ENCODE measurements at places on chromosomes 7 and 10.
A peak's percentile ranks its signal among the peaks of the same experiment; 100 is the strongest.

- DNase-seq: no peak
These were observed 34.5 kb upstream of the FRMD4A start for GRCh38 chr10:14365266-14365665.

GRCh38 chr7:148727501-148728278, 29.0 kb downstream of the CUL1 start:
- DNase-seq: no peak

DNA sequence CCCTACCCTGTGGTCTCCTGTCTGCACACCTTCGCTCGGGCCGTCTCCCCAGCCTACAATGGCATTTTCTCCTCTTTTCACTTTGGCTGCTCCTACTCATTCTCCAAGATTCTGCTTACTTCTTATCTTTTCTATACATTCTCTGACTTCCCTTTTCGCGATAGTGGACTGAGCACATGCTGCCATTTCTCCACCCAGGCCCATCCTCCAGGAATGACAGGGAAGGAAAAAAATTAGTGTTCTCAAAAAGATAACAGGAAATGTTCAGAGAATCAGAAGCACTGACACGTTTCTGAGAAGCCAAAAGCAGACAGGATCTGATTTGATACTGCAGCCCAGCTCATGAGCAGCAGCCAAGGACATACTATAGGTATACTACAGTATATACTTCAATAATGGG, 6.4 kb upstream of the ANXA11 start:
- no peak for DNase-seq

DNA sequence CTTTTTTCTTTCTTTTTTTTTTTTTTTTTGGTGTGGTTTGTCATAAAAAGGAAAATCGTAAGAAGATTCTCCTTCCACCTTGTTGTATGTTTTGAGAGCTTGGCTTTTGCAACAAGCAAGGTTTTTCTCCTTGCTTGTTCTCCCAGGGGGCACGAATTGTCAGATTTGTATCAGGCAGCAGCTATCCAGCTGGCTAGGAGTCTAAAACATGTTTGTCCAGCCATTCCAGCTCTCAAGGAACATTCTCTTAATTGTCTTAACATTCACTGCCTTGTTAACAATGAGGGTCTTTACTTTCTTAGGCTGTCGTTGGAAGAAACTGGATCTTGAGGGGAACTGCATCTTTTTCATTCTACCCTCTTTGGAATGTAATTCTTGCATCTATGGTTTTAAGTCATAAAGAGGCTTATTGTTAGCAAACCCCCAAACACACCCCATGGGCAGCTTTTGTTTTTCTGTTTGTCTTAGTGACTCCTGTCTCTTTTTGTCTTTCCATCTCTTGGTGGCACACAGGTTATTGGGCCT, 14.6 kb downstream of the SHTN1 start:
- DNase-seq: no peak

- no peak for DNase-seq
These were observed 17.2 kb downstream of the EBF3 start for GRCh38 chr10:129946859-129947258.

DNA sequence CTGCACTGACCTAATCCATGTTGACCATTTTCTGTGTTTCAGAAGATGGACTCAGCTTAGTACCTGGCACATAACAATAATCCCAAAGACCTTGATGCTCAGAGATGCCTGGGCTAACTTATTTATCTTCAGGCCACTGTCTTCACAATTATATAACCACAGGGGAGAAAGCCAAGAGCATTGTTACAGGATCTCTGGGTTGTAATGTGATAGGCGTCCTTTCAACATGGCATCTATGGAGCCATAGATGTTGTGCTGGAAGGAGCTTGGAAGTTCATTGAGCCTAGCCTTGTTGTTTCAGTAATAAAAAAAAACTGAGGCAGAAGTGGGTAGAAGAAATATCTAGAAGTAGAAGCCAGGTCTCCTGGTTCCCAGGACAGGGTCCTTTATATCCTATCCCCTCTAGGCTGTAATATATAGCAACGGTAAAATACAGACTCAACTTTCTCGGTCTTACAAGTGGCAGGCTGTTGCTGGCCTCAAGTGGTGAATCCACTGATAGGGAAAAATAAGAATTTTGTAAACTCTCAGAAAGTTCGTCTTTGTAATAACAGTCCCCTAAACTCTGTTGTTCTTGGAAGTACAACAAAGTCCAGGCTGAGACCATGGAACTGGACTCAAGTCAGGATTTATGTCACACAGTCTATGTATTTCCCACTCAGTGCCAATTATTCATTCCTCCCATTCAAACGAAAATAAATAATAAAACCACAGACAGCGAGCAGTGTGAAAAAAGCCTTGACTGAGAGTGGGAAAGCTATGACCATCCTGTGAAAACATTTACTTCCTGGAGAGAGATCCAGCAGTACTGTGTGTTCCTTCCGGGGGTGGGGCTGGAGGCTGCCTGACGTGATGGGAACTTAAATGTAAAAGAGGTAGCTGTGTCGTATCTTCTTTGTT, 277.6 kb downstream of the REEP3 start:
- no peak for DNase-seq

- DNase-seq: no peak
These were observed 16.0 kb downstream of the RNF32 start for GRCh38 chr7:156656598-156656997.

- DNase-seq: peak; percentile 13
These were observed 185.0 kb downstream of the TCERG1L start for GRCh38 chr10:131126321-131127137.

- no peak for DNase-seq
These were observed 34.4 kb upstream of the AGR3 start for GRCh38 chr7:16916105-16916639.

GRCh38 chr10:96257944-96258343, 13.4 kb downstream of the BLNK start:
- no peak for DNase-seq

- peak; percentile 71 for DNase-seq
These were observed 202.6 kb upstream of the FOXK1 start for GRCh38 chr7:4479367-4480039.

GRCh38 chr10:49275896-49276295, 23.1 kb upstream of the C10orf71 start:
- no peak for DNase-seq

GRCh38 chr7:101880282-101881054, 63.0 kb downstream of the CUX1 start:
- no peak for DNase-seq

- no peak for DNase-seq
These were observed 133.8 kb downstream of the C10orf90 start for GRCh38 chr10:126536656-126537055.

DNA sequence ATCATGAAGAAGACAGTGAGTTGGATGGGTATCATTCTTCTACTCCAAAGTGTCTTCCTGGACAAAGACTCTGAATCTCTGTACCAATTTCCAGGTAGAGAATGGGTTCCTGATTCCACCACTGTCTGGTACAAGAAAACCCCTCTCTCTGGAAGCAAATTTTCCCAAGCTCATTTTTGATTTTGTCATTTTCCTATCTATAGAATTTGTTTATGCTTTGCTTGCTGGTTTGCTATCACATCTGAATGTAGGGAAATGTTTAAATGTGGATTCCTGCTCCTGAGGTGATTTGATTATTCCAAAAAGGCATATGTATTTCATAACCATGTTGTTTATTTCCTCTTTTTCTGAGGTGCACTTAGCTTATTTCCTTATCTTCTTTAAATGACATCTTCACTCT, at the start of gene TAS2R16:
TAS2R16 (minus strand) TSS at position 101 of the 400 bp plus-strand sequence; CDS start at position 35, 66 bp downstream.
- DNase-seq: no peak

DNA sequence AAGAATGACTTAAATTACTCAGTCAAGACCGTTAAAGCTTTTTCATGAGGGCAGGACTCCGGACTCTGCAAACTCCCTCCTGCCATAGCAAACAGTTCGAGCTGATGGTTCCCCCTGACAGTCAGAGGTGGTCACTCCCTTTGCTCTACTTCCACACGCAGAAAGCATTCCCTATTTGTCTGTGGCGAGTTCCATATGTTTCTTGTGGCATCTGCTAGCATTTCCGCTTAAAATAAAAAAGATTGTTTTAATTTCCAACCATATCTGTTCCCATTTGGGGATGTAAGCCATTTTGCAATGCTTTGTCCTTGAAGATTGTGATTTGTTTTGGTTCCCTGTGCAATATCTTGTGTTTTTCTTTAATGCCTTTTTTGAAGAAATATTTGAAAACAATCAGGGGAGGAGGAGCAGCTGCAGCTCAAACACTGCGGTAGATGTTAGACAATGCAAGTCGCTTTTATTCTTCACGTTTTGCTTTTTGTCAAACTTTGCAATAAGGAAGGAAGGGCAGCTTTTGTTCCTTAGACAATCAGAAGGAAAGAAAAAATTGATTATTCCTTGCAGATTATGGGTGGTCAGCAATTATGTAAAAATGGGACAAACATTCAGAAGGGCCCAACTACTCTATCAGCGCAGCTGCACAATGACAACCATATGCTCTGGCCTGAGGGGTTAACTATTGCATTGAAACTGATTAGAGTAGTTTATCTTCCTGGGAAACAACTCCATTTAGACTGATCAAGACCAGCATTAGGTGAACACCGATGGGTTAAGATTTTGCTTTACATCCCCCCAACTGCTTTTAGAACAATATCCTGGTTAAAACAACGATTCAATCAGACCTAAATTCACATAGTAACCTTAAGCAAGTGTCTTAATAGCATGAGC, 425.8 kb upstream of the NRP1 start:
- no peak for DNase-seq

DNA sequence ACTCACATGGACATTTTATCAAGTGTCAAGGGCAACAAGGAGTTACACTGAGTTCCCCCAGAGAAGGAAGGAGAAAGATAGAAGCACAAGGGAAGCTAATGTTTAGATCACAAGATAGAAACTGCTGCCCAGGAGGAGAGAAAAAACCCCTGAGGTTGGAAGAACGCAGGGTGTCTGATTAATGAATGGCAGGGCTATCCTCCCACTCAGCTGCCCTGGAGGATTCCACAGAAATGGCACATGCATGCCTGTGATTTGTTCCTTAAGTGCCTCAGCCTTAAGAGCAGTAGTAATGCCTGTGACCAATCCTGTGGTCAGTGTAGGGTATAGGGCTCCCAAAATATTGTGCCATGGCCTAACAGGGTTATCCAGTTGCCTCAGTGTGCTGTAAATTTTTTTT, 20.2 kb downstream of the DNAJB9 start:
- no peak for DNase-seq

- no peak for DNase-seq
These were observed 122.2 kb upstream of the LRGUK start for GRCh38 chr7:134004829-134005505.

DNA sequence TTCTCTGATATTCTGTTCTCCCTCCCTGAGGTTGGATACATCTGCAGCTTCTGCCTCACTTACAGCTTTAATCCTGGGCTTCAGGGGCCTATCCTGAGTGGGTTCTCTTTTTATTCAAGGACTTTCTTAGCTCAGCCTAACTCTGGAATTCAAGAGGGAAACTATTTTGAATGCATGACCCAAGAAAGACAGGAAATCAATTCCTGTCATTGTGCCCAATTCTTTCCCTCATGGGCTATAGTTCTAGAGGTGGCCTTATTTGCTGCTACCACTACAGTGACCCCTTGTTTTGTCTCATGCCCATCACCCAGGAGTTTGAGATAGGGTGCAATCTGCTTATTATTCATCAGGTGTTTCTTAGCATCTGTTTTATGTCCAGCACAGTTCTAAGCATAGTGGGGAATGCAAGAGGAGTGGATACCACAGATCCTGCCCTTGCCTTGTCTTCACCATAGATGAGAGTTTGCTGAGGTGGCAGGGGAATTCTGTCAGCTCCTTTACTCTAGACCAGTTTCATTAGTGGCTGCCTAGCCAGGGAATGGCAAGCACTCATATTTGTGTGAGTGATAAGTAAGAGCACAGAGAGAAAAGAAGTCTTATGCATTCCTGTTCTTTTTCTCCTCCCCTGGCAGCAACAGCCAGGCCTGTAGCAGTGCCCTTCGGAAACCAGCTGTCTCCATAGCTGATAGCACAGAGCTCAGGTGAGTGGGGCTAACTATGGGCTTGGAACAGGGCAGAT, 19.4 kb downstream of the STRIP2 start:
- DNase-seq: no peak

GRCh38 chr10:31288962-31289361, 30.1 kb upstream of the ZEB1 start:
- no peak for DNase-seq

- DNase-seq: no peak
These were observed 76.0 kb downstream of the PCGF5 start for GRCh38 chr10:91296471-91296870.

DNA sequence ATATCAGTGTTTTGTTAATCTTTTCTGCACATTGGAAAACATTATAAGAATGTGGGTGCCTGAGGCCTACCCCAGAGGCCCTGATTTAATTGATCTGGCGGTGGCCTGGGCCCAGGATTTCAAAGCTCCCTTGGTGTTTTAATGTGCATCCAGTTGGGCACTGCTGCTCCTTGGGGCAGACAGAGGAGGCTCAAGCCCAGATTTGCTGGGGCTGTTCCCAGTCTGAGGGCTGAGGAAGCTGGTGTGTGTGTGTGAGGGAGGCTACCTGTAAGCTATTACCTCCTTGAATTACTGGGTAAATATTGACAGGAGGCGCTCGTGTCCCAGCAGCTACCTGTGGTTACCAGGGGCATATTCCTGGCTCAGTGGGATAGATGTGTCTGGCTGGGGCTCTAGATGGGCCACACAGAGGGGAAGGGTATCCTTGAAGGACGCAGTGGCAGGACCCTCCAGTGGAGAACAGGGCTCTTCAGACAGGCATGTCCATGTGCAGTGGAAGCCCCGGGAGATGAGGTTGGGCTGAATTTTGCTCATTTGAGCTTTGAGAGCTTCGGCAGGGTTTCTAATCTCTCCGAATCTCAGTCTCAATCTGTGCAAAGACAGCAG, 975.4 kb upstream of the ZNF722 start:
- DNase-seq: no peak

- no peak for DNase-seq
These were observed 15.6 kb downstream of the PDAP1 start for GRCh38 chr7:99392659-99393354.

- DNase-seq: no peak
These were observed 31.5 kb upstream of the PRF1 start for GRCh38 chr10:70634011-70634410.

- no peak for DNase-seq
These were observed 457.6 kb downstream of the SEMA3D start for GRCh38 chr7:84729284-84729683.

- no peak for DNase-seq
These were observed 1.5 kb downstream of the ENTPD7 start for GRCh38 chr10:99660662-99661376.

DNA sequence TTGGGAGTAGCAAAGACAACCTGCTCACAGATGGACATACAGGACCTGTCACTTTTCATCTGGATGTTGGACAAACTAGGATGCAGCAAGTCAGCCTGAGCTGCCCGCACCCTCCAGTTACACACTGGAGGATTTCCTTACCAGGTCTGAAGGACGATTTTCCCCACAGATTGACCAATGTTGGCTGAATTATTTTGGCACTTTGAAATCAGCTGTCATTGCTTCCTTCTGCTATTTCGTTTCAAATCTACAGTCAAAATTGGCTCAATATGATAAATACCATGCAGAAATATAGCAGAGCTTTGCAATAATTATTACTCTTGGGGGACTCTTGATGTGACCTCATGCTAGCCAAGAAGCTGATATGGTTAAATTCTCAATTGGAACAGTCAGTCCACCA, 2.5 kb downstream of the CLRN3 start:
- no peak for DNase-seq

Data from NCI-H774 (cell line).